NCI-H524 (cell line): ENCODE measurements at places on chromosomes 4 and X.

DNA sequence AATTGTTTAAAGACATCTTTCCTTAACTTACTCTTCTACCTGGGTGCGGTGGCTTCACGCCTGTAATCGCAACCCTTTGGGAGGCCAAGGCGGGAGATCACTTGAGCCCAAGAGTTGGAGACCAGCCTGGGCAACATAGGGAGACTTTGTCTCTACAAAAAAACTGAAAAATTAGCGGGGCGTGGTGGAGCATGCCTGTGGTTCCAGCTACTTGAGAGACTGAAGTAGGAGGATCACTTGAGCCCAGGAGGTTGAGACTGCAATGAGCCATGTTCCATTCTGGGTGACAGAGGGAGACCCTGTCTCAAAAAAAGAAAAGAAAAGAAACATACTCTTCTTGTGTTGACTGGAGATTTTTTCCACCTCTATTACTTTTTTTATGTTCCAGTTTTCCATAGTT lies 181.9 kb downstream of the RAPGEF2 start:
- no peak for DNase-seq

GRCh38 chr4:34158878-34159277 lies 2085.4 kb downstream of the ARAP2 start:
- DNase-seq = no peak

GRCh38 chrX:13043138-13043537 lies 1.3 kb downstream of the FAM9C start:
- DNase-seq = no peak

DNA sequence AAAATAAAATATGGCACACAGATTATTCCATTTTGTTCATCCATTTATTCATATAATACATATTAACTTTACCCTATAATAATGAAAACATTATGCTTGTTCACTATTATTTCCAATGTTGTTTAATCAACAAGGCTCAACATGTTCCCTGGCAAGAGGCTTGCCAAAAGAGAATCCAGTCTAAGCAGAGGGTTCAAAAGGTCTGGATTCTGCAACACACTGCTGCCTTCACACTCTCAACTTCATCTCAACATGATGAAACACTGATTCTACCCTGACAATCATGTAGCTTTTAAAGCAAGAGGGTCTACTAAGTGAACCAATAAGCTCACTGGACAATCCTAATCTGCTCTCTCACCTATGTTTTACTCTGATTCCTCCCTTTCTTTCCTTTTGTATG lies 101.1 kb downstream of the MID1 start:
- no peak for DNase-seq

DNA sequence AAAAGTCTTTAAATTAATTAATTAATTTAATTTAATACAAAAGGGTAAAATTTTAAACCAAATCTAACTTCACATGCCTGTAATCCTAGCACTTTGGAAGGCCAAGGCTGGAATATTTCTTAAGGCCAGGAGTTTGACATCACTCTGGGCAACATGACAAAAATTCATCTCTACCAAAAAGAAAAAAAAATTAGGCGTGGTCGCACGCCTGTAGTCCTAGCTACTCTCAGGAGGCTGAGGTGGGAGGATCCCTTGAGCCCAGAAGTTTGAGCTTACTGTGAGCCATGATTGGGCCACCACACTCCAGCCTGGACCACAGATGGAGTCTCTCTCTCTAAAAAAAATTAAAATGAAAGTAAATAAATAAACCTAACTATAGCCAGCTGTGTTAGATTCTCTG lies 39.2 kb upstream of the ANTXR2 start:
- DNase-seq = no peak

DNA sequence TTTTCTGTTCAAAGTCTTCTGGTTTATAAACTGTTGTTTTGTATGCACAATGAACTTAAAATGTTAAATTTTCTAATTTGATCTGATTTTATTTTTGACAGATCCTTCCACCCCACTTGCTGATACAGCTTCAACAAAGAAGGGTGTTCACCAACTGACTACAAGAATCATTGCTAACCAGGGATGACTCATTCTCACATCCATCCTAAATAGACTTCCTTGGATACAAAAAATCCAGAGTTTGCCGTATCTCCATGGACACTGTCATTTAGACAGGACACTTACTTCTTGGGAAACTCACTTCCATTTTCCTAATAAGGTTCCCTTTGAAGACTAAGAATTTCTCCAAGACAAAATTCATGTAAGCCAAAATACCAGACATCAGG lies 111.6 kb upstream of the NWD2 start:
- no peak for DNase-seq

DNA sequence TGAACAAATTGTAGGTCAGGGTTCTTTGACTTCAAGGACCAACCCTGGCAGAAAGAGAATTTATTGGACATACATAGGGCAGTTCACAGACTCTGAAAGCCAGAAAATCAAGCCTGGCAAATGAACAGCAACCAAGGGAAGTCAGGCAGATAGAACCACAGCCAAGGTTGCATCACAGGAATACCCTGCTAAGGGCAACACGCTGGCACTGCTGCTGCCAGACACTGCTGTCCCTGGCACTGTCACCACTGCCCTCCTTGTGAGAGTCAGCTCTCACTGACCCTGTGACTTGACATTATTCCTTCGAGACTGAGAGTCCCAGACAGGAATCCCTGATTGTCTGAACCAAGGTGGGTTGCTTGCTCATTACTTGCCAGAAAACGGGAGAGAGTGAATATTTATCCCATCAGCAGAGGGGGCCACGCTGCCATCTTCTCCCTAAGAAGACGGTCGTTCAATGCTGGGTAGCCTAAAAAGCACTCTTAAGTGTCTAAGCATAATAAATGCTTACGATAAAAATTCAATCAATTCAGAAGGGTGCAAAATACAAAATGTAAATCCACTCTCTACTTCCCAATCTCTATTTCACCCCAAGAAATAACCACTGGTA lies 23.2 kb upstream of the PTTG2 start:
- no peak for DNase-seq

DNA sequence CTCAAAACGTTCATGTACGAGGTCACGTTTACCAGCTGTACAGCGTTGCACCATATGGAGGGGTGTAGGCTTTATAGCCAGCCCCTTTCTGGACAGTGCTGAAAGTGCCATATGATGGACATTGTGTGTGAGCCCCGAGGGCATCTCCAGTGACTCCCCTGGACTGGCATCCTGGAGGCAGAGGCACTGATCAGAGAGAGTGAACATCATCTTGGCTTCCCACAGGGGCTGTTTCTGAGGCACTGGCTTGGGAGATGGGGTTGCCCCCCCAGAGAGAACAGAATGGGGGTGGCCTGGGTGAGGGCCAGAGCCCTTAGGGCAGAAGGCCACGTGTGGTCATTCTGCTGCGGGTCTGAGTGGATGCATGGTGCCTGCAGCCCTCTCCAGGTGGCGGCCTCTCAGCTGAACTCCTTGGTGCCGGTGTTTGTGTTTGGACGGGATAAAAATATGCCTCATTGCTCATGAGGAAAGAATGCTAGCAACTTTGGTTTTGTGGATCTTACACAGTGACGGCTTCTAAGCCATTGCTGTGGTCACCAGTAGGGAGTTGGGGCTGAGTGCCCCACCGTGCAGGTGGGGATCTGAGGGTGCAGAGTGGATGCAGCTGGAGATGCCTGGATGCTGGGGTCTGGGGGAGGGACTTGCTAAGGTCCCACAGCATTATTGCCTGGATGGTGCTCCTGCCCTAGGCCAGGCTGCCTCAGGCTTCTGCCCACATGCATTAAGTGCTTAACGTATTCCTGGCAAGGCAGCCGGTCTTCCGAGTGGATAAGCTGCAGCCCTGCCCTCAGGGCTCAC lies 3.4 kb downstream of the WFS1 start:
- no peak for DNase-seq

- DNase-seq = no peak
Measured at GRCh38 chr4:92988301-92988700, 684.5 kb downstream of the GRID2 start.

DNA sequence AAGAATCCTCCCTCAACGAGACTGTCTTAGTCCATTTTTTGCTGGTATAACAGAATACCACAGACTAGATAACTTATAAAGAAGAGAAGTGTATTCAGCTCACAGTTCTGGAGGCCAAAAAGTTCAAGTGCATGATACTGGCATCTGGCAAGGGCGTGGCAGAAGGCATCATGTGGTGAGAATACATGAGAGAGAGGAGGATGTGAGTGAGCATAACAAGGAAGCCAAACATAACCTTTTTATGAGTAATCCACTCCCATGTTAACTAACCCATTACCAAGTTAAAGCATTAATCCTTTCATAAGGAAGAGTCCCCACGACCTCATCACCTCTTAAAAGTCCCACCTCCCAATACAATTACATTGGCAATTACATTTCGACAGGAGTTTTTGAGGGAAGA lies 504.6 kb downstream of the IQCM start:
- DNase-seq = no peak

- no peak for DNase-seq
Measured at GRCh38 chrX:69311936-69312670, 146.8 kb upstream of the PJA1 start.
